ENCODE measurements at places on chromosomes 4 and X.

DNA sequence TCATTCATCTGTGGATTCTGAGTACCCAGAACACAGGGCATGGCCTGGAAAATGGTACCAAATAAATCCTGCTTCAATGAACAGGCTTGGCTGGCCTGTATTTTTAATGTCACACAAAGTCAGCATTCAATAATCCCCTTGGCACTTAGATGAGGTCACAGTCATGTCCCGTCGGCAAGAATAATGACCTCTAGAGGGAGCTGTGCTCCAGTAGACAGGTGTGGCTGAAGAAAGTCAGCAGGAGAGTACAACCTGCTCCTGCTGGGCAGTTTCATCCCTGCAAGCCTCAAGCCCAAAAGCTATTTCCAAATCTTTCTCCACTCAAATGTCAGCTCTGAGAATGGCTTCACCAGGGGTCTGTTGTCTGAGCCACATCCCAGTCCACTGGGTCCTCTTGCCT, 404.0 kb upstream of the F9 start:
- no peak for DNase-seq

DNA sequence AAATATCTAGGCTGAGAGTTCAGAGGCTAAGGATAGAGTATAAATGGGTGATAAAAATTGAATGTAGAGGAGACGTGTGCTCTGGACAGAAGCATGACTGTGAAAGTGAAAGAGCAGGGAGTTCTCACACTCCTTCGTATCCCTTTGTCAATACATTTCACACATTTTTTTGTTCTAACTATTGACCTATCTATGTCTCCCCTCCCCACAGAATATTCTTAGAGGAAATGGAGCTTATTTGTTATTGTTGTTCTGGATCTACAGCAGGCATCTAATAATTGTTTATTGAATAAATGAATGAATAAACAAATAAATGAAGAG, 57.6 kb downstream of the ENPEP start:
- no peak for DNase-seq

GRCh38 chrX:11398139-11398538, 104.9 kb downstream of the AMELX start:
- no peak for DNase-seq

- DNase-seq: no peak
These were observed 3.6 kb downstream of the CASP6 start for GRCh38 chr4:109699553-109700225.

- no peak for DNase-seq
These were observed 33.1 kb downstream of the LNX1 start for GRCh38 chr4:53558065-53558801.

GRCh38 chr4:158599150-158599549, 72.5 kb downstream of the C4orf46 start:
- no peak for DNase-seq

GRCh38 chrX:275967-276580, 5.1 kb upstream of the PLCXD1 start:
- no peak for DNase-seq

- no peak for DNase-seq
These were observed 32.0 kb upstream of the MGST2 start for GRCh38 chr4:139633661-139634060.

DNA sequence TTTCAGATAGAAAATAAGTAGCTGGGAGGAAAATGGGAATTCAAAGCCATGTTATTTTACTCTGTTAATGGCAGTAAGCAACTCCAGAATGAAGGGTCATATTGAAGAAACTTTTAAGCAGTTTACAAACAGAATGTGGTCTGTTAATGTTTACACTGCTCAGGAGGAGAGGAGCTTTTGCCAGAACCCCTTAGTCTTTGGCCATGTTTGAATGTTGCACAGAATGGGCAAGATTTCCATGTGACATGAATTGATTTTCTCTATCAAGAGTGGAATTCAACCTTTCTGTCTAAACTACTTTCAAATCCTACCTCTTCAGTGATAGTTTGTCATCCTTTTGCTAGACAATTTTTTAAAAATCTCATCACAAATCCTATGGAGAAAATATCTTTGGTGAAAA, 115.8 kb upstream of the DGKK start:
- no peak for DNase-seq

DNA sequence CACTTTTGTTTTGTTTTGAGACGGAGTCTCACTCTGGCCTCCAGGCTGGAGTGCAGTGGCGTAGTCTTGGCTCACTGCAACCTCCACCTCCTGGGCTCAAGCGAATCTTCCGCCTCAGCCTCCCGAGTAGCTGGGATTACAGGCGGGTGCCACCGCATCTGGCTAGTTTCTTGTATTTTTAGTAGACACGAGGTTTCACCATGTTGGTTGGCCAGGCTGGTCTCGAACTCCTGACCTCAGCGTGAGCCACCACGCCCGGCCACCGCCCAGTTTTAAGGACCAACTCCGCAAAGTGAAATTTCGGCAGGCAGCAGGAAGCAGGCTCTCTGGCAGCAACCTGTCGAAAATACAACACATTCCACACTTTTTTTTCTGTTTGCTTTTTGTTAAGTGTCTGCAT, 13.4 kb downstream of the DHRSX start:
- no peak for DNase-seq

DNA sequence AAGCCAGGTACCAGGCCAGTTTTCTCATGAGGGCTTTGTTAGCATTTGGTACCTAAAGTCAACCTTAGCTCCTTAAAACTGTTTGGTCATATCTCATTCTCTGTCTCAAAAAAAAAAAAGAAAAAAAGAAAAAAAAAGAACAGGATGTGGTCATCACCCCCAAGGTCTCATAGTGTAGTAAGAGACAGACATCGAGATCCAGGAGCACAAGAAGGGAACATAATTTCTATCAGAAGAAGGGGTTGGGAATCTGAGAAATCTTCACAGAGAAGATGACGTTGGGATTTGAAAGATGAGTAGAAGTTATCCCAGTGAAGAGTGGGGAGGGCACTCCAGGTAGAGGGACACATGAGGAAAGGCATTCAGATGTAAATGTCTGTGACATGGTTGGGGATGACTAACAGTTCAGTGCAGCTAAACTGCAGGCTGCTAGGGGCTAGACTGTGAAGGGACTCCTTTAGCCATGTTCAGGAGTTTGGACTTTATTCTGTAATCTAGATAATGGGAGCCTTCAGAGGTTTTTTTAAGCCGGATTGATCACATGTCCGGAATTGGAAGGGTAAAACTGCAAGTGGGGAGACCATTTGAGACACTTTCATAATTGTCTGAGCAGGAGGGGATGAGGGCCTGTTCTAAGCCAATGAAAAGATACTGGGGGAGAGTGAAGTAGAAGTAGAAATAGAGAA, 26.9 kb upstream of the GJB1 start:
- DNase-seq: no peak

DNA sequence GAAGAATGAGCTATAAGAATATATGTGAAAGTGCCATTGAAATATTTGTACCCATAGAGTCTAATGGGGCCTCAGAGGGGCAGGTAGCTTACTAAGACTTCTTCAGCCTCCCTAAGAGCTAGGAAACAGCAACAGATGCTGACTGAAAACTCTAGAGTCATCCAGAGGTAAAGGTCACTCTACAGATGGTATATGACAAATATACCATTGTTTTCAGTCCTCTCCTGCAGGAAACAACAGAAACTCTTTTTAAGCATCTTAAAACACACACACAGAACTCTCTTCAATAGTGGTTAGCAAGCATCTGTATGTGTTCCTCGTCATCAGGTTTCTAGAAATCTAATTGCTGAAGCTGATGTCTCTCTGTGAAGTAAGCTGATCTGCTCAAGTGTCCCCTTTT, 313.8 kb upstream of the GATB start:
- no peak for DNase-seq

GRCh38 chr4:142314247-142314646, 531.9 kb downstream of the INPP4B start:
- no peak for DNase-seq

DNA sequence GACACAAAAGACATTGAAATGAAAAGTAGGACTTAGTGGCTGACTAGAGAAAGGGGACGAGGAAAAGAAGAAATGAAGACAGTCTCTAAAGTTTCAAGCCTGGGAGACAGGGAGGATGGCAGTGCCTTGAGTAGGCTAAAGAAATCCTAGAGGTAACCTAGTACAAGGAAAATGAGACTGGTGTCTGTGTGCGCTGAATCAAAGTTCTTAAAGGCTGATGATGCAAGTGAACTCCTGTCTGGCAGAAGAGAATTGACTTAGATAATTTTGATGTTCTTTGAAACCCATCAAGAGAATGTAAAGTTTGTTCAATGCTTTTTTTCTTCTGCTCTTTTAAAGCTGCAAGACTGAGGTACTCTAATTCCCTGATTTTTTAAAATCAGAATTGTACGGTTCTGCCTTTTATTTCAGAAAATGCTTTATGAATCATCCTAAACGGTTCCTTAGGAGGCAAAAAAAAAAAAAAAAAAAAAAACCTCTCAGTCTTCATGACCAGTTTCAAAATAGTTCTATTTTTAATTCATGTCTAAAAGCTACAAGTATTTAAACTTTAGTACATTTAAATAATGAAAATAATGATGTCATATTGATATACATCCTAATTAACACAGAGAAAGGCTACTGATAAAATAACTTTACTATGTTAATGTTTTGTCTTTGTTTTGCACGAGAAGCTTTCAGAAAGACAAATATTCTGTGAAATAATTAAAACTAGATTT, 189.8 kb downstream of the PPP3CA start:
- DNase-seq: no peak

- DNase-seq: no peak
These were observed 6.3 kb upstream of the HPRT1 start for GRCh38 chrX:134453631-134454030.

DNA sequence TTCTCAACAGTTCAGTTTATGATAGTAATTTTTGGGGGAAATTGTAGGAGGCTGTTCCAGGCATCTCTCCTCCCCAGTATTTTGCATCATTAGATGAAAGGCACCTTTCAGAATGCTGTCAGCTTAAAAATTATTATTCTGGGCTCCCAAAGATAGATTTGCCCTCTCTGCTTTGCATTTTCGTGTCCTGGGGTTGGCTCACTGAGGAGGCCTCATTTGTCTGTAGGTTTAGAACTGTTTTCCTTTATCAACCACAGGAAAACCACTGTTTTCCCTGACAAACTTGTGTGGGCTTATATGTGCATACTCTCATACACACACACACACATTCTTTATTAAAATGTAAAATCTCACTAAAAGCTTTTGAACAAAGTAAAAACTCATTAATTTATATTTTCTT, 197.2 kb upstream of the VCX3A start:
- no peak for DNase-seq

DNA sequence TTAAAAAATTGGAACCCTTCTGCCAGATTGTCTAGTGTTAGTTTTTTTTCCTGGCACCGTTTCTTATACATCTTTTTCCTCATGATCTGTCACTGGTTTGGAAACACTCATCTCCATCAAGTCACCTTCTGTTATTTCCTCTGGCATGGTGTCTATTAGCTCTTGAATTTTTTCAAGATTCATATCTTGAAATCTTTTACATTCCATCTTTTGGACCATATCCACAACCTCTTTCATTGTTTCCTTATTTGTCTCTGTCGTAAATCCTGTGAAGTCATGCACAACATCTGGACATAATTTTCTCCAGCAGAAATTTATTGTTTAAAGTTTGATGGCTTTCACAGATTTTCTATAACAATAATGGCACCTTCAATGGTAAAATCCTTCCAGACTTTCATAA, 10.2 kb upstream of the TMEM185A start:
- DNase-seq: peak; percentile 45

DNA sequence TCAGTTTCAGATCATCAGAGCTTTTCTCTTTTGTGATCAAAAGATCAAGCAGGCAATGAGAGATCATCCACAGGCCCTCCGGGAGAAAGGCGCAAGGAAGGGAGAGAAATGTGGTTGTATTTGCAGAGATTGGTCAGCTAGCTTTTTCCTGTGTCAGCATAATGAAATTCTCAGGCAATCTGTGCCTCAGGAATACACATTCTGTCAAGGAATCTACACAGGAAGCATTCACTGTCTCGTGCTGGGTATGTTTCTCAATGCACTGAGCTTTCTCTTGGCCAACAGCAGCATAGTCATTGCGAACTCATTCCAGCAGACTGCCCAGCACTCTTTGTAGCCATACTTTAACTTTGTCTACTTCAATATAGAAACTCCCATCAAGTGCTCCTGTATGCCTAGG, 413.7 kb downstream of the PPP3CA start:
- no peak for DNase-seq

DNA sequence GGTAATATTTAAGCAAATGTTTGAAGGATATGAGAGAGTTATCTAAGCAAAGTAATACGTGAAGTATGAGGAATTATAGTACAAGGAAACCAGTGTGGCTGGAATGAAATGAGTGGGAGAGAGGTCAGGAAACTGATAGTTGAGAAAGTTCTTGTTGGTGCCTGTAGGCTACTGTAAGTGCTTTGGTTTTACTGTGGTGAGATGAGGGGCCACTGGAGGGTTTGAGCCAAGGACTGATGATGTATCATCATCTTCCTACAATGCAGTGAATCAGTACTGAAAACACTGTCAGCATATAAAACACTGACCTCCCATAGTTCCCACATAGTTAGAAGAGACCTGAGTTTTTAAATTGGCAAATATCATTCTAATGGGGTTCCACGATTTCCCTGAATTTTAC, 367.5 kb upstream of the CTSO start:
- DNase-seq: peak; percentile 68

DNA sequence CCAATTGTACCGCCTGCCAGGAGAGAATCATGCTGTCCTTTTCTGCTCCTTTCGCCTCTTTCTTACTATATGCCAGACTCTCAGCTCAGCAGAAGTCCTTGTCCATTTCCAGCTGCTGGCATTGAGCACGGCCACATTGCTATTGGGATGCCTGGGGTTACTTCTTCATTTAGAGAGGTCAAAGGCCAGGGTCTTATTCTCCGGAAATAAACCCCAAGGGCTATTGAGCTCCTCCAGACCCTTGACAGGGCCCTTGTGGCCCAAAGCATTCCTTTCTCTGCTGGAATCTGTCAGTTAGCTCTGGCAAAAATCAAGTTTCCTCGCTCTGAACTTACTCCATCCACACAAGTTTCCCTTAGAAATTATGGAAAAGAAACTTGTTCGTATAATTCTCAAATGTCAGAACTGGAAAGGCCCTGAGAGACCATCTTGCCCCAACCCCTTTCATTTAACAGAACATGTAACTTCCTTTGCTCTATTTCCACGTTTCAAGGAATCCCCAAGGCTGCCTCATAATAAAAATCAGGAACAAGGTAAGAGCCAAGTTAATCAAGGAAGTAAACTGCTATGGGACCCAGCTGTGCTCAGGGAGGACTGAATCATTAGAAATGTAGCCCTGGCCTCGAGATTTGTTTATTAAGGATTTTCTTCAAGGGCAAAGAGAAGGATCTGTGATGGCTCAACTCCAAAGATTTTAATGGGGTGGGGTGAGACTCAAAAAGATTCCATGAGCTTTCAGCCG, 11.8 kb downstream of the AKAP4 start:
- no peak for DNase-seq

GRCh38 chrX:45807572-45808425, 607.1 kb upstream of the DIPK2B start:
- DNase-seq: no peak

GRCh38 chr4:60718874-60719273, 481.3 kb upstream of the ADGRL3 start:
- no peak for DNase-seq

GRCh38 chr4:158775091-158775651, 6.3 kb downstream of the FNIP2 start:
- no peak for DNase-seq

- peak; percentile 72 for DNase-seq
These were observed 3.5 kb downstream of the AP1AR start for GRCh38 chr4:112234952-112235609.

- no peak for DNase-seq
These were observed 82.5 kb downstream of the WFS1 start for GRCh38 chr4:6352031-6352692.
